ENCODE measurements at places on chromosomes 2 and 18.

GRCh38 chr2:6945087-6945813 lies 28.0 kb downstream of the RNF144A start:
- no peak for DNase-seq

GRCh38 chr2:60764736-60765534 lies 8.9 kb downstream of the PAPOLG start:
- no peak for DNase-seq

GRCh38 chr2:167368371-167368770 lies 480.1 kb downstream of the XIRP2 start:
- no peak for DNase-seq

GRCh38 chr2:239569401-239570090 lies 168.7 kb upstream of the HDAC4 start:
- DNase-seq: no peak

All from stimulated activated CD4-positive, alpha-beta T cell treated with anti-CD3 and anti-CD28 coated beads, Interleukin-12 subunit alpha, Interleukin-12 subunit beta, amount 100 ng/mL, for 48 hours (primary cell).